ENCODE measurements at places on chromosomes 16 and 17.
A peak's percentile ranks its signal among the peaks of the same experiment; 100 is the strongest.

DNA sequence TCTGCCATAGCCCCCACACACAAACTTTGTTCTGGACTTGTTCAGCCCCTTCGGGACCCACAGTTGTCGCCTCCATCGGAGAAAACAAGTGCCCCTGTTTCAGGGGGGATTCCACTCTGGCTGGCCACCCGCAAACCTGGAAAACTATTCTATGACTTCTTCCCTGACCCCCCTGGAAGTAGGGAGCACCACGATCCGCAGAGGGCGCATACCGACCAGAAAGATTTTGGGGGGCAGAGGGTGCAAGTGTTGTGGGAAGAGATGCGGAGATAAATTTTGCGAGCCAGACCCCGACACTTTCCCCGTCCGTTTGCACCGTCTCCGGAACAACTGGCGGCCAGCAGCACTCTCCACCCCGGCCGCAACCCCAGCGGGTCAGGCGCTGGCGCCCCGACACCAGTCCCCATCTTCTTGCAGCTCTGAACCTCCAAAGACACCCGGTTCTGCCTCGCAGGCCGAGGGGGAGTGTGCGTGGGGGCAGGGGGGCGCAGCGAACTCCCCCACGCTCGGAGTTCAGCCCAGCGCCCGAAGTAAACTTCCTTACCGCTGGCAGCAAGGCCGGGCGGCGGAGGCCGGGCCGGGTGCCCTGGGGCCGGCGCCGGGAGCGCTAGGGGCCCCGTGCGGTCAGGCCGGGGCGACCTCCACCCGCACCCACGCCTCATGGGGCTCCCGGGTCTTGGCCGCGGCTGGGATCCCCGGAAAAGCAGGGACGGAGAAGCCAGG is 744 bp downstream of the SALL1 start:
- DNase-seq, result no peak

DNA sequence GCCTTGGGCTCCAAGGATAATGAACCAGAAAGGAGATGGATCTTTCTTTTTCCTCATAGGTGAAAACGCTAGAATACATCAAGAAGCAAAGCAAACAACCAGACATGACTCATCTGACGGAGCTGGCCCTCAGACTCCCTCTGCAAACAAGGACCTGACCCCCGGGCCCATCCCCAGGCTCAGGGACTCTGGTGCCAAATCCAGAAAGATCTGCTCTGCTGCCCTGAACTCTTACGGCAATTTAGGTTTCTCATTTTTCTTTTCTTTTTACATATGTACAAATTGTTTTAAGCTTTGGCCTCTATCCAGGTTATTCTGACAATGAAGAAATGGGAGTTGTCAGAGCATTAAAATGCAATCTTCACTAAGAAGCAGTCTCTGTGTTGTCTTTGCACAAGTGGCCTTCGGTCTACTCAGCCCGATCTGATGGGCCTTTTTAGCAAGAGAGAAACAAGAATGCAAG is 17.7 kb downstream of the KNOP1 start:
- DNase-seq, result no peak

- DNase-seq, result no peak
Measured at GRCh38 chr17:78306913-78307312, 53.0 kb downstream of the SOCS3 start.

- DNase-seq, result peak; percentile 88
Measured at GRCh38 chr16:29820271-29820701, at the start of gene MVP. TSS of gene MVP (plus strand) at chr16:29820462. CDS start at chr16:29830550, 10,088 bp downstream.

GRCh38 chr17:30567231-30568116 is 90.3 kb downstream of the GOSR1 start:
- DNase-seq, result no peak

DNA sequence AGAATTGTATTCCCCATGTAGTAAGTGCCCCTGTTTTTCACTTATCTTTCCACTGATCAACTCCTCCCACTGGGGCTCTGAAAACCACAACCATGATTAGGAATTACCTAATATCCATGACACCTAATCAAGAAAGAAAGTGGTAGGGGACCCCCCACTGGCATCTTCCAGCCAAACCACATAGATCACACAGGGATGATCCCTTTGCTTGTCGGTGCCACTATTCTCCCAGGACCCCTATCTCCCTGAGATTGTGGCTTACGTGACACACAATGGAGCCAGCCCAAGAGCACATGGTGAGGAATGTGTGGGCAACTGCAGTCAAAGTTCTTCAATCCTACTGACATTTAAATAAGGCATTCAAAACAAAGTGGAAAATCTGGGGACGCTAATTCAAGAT is 17.6 kb upstream of the DNAH9 start:
- DNase-seq, result no peak

DNA sequence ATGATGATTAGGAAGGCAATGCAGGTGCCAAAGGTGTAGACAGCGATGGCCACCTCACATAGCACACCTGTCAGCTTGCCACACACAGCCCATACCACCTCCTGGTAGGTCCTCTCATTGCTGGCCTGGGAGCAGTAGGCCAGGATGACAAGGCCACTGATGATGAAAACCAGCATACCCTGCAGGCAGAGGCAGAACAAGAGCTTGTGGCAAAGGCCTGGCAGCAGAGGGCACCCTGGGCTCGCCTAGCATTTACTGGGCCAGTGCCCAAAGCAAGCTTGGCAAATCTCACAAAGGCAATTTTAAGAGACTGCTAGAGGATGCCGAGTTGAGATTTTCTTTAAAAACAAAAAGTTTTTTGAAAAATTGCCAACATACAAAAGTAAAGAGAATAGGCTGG is 5.9 kb downstream of the SLC38A7 start:
- DNase-seq, result no peak

DNA sequence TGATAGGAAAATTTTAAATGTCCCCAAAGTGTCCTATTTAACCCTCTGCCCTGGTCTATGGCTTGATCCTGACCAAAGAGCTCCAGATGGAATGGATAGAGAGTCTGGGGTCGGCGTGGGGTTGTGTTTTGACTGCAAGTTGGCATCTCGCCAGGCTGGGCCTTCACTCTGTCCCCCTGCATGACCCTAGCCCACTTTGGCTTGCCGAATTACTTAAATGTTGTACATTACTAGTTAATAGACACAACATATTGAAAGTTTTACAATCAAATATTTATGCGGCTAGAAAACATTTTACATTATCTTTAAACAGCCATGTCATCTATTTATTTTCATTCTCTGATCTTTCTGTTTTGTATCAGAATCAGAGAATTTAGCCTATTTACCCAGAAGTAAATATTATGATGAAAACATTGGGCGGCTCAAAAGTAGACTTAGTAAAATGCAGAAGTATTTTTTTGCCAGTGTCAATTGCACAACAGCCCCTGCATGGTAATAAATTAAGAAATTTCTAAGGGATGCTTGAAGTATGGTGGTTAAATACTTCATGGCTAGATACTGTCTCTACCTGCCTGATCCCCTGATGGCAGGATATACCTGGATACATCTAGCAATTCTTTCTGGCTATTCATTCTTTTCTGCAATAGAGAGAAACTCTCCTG is 18.8 kb upstream of the MYOCD start:
- no peak for DNase-seq

- DNase-seq, result no peak
Measured at GRCh38 chr17:28258347-28258887, 60.6 kb upstream of the TMEM97 start.

DNA sequence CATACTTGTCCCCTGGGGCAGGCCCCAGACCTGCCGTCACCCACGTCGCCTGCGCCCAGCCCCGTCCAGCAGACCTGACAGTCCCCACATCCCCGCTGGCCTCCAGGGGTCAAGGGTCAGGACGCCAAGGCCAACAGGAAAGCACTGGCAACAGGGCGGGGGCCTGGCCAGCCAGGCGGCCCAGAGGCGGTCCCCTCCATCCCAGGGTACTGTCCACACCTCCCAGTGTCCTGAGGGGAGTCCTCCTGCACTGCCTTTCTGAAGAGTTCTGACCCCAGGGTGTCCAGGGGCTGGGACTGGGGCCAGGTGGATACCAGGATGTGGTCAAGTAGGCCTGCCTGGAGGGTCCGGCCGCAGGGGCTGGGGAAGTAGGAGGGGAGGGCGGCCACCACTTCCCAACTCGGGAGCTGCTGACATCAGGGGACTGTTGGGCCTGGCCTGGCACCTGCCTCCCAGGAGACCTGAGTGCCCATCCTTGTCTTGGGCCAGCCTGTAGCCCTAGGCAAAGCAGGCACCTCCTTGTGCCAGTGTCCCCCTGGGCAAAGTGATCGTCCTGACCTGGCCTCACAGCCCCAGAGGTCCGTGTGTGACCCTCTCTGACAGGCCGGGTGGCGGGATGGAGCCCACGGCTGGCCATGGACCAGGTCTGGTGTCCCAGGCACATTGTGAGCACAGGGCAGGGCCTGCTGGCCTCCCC is 6.7 kb upstream of the AXIN1 start:
- no peak for DNase-seq

Measured in Right ventricle myocardium inferior (tissue), 1 donor.